Activated naive CD8-positive, alpha-beta T cell treated with anti-CD3 and anti-CD28 coated beads, Interleukin-2, amount 50 U/mL, for 16 hours (primary cell): ENCODE measurements at places on chromosomes 6 and 20.

GRCh38 chr20:50278684-50279531 is 88.3 kb downstream of the CEBPB start:
- DNase-seq: no peak

- DNase-seq: no peak
These were observed 163.8 kb downstream of the HIVEP2 start for GRCh38 chr6:142781129-142781528.

GRCh38 chr20:36205026-36205425 is 31.3 kb upstream of the AAR2 start:
- no peak for DNase-seq

DNA sequence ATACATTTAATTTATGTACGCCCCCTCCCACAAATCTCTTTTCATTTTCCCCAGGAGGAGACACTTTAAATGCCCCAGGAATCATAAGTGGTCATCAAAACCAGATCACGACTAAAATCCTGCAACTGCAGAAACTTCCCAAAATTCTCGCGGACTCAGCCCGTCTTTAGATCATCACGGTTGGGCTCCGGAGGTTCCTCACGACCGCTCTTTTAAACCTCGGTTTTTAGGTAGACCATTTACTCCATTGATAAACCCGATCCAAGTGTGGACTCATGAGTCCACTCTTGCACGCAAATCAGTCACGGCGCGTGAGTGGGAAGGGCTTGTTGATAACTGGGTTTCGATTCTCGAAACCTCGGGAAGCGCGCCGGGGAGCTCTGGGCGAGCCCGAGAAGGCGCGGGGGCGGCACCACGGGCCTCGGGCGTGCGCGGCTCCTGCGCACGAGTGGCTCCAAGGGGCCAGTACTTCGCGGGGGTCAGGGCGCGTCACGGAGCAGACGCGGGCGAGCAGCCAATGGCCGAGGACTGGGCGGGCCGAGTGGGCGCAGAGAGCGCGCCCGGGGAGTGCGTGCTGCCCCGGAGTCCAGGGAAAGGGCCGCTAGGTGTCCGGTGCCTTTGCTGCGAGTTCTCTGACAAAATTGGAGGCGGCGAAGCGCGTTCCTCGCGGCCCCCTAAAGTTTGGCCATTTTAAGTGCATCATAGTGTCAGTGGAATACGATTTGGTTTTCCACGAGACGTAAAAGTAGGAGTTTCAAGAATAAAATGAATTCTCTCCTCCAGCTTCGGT is 635 bp upstream of the TENT5A start:
- DNase-seq: peak; percentile 8

- no peak for DNase-seq
These were observed 29.9 kb upstream of the SLC23A2 start for GRCh38 chr20:5031206-5031557.

DNA sequence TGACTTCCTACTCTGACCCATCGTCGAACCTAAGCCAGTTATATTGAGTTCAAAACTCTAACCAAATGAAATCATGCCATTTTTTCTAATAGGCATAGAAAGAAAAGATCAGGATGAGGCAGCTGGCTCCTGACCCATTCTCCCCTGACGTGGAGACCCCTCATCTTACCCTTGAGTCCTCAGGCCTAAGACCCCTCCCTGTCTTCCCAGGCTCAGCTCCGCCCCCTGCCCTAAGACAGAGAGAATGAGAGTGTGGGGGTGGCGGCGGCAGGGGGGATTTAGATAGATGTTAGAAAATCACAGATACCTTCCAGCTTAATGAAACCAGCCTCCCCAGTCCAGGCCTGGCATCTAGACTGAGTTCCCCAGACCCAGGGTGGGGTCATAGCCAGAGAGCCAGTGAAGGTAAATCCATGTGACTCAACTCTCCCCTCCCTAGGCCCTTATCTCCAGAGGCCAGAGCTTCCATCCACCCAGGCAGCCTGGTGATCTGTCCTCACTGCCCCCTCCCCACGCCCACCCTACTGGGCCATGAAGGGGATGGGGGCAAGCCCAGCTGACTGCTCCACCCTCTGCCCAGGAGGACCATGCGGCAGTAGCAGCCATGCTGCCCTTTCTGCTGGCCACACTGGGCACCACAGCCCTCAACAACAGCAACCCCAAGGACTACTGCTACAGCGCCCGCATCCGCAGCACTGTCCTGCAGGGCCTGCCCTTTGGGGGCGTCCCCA is 6.8 kb downstream of the TMEM63B start:
- no peak for DNase-seq

DNA sequence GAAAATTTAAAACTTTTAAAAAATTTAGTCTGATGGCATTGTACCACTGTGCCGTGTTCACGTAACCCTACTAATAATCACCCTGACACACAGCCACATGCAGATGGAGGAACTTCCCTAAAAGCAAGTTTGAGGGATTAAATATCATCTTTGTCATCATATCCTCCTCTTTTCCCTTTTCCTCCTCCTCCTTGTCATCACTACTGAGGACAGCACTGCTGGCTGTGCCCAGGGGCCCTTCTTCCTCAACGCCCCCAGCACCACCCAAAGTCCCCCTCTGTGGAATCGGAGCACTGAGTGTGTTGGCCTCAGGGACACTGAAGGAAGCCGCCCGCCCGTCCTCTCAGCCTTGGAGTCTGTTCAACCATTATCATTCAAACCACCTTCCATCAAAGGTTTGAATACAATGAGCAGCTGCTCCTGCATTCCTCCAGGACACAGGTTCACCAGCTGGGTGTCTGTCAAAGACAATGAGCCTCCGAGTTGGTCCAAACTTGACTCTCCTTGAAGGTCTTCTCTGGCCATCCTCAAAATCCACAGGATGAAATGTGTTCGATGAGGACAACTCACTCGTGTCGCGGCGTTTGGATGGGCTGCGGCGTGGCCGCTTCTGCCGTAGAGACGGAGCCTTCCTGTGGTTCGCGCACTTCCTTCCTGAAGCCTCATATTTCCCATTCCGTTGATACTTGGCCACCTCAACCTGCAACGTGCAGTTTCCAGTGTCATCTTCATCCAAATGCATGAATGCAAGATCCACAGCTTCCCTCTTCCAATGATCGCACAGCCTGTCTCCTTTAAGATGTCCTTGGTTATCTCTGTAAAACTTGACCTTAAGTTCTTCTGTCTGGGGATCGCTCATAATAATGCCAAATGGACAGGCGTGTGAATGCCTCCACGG is 23.3 kb downstream of the NQO2 start:
- DNase-seq: no peak

DNA sequence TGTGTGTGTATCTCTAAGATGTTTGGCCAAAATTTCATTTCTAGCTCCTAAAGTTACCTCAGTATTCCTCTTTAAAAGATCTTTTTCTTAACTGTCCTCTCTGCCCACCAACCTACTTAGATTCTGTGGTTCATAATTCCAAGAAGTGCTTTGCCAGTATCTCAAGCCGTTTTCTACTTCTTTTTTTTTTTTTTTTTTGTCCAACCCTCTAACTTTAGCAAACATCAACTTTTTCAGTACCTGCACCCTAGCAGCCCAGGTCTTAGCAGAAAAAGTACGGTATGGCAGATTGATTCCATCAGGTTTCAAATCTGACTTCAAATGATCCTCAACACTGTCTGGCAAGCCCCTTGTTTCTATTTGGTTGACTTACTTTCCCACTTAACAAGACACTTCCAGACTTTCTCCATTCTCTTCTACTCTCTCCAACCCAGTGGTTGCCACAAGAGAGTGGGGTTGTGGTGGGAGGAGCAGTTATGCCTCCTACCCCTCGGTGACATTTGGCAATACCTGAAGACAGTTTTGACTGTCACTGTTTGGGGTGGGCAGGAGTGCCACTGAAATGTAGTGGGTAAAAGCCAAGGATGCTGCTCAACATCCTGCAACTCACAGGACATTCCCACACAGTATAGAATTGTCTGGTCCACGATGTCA is 10.8 kb upstream of the MAN1A1 start:
- DNase-seq: no peak

DNA sequence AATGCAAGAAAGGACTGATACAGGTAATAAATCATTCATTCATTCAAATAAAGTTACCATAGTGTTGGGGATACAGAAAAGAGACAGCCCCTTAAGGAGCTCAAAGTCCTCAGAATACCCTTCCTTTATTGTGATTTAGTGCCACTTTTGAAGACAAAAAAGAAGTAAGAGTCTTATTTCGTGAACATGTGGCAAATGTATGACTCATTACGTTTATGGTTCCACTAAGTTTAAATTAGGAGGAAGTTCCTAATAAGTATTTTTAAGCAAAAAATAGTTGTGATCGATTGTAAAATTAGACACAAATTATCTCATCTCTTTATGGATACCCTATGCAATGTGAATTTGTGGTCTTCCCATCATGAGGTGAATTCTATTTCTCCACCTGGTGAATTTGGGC is 38.5 kb upstream of the GCLC start:
- DNase-seq: no peak

DNA sequence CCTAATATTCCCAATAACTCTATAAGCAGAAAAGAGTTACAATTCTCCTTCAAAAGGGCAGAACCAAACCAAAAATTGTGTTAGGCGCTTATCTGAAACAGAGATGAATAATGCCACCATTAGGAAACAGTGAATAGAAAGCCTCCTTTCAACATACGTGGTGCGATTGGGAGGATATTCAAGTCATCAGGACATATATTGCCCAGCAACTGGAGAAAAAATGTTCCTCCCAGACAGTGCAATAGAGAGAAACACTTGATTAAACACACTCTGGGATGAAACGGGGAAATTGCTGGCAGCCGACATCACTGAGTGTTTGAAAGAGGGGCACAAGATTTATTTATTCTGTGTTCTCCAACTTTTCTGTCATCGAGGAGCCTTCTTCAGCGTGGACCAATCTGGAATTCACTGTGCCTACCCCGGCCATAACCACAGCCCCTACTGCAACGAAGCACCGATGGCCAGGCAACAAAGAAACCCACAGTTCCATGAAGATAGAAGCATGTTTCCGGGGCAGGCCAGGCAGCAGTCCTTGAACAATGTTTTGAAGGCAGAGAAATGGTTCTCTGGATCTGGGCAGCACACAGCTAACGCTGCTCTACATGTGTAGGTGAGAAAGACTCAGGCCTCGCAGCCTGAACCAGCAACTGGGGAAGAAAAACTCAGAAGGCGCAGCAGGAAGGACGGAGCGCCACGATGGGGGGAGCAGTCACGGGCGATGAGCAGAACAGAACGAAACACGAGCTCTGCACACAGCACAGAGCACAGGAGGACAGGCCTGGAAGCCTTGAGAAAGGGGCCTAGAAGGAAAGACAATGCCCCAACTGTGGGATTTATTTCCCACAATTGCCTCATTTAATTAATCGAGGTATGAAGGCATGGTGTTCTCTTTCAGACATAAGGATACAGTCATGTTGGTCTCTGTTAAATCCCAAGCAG is 234.2 kb upstream of the FOXQ1 start:
- DNase-seq: no peak

GRCh38 chr6:53795340-53795701 is 516 bp downstream of the LRRC1 start:
- DNase-seq: no peak

DNA sequence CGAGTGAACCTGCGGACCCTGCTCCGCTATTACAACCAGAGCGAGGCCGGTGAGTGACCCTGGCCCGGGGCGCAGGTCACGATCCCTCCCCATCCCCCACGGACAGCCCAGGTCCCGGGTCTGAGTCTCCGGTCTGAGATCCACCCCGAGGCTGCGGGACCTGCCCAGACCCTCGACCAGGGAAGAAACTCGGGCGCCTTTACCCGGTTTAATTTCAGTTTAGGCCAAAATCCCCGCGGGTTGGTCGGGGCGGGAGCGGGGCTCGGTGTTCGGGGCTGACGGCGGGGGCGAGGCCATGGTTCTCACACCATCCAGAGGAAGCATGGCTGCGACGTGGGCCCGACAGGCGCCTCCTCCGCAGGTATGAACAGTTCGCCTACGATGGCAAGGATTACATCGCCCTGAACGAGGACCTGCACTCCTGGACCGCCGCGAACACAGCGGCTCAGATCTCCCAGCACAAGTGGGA is 46.9 kb upstream of the TRIM26 start:
- peak; percentile 12 for DNase-seq

- DNase-seq: no peak
These were observed 7.4 kb upstream of the TRIM39 start for GRCh38 chr6:30319146-30319835.

DNA sequence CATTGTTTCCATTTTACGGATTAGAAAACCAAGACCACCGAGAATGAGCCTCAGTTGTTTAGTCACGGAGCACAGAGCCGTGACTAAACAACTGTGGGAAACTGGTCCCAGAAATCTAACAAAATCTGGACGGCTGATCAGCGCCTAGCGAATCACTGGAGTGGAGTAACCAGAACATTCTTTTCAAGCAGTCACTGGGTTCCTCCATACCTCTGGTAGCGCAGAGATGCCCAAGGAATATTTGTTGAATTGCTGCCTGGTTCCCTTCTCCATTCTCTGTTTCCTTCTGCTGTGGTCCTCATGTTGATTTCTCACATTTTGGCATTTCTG is 62.0 kb downstream of the GPX5 start:
- no peak for DNase-seq

DNA sequence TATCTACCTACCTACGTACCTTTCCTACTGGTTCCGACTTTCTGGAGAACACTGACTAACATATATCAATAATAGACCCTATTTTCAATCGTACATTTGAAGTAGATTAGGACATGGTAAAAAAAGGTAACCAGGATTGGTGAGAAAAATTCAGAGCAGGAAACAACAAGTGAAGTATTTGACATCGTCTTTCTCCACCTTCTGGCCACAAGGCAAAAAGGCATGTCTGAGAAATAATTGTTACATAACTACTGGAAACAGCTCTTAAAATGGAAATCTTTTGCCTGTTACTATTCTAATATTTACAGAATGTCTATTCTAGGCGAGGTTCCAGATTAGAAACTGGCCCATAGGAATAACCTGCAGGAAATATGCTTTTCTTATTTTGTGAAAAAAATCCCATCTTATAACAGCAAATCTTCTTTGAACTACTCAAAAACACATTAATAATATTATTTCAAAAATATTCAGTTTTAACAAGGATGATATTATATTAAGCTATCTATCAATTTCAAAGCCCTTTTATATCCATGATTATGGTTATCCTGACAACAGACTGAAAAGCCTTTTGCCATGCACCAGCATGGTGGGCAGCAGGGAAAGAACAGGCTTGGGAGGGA is 80.8 kb downstream of the RCAN2 start:
- no peak for DNase-seq

- no peak for DNase-seq
These were observed 137.3 kb upstream of the PMEPA1 start for GRCh38 chr20:57847104-57847503.

- DNase-seq: no peak
These were observed 96.4 kb downstream of the AIG1 start for GRCh38 chr6:143157131-143157530.

GRCh38 chr20:9503526-9504245 is 10.7 kb upstream of the LAMP5 start:
- no peak for DNase-seq
